Right ventricle myocardium superior (tissue), 1 donor: ENCODE measurements at places on chromosomes 3 and 15. TPM values are rescaled to one million over a fixed set of nuclear protein-coding genes. Genes with fewer than 3 reads are reported as not detected.

GRCh38 chr3:134311265-134311664, 60.6 kb upstream of the RYK start:
- DNase-seq = no peak

- DNase-seq = peak; percentile 75
Observed at GRCh38 chr3:133474251-133474801, 74.5 kb downstream of the BFSP2 start.

SLC6A11 gene
- total RNA-seq = not detected

NEK10 gene
- 11.7 TPM for total RNA-seq
